ENCODE measurements at places on chromosomes 7 and 10. TPM values are rescaled to one million over a fixed set of nuclear protein-coding genes. Genes with fewer than 3 reads are reported as not detected.

DNA sequence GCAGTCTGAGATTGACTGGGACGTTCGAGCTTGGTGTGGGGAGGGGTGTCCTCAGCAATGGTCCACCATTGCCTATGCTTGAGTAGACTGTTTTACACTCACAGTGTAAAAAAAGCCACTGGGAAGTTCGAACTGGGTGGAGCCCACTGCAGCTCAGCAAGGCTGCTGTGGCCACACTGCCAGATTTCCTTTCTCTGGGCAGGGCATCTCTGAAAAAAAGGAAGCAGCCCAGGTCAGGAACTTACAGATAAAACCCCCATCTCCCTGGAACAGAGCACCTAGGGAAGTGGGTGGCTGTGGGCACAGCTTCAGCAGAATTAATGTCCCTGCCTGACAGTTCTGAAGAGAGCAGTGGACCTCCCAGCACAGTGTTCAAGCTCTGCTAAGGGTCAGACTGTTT, 80.3 kb downstream of the BICC1 start:
- H3K4me3 ChIP-seq, result no peak overlapping the region
- H3K27me3 ChIP-seq, result peaks cover 16% of the 10 kb centered on the region
- no peak for DNase-seq
- no peak overlapping the region for H3K27ac ChIP-seq
- H3K4me1 ChIP-seq, result no peaks in the 10 kb centered on the region

DNA sequence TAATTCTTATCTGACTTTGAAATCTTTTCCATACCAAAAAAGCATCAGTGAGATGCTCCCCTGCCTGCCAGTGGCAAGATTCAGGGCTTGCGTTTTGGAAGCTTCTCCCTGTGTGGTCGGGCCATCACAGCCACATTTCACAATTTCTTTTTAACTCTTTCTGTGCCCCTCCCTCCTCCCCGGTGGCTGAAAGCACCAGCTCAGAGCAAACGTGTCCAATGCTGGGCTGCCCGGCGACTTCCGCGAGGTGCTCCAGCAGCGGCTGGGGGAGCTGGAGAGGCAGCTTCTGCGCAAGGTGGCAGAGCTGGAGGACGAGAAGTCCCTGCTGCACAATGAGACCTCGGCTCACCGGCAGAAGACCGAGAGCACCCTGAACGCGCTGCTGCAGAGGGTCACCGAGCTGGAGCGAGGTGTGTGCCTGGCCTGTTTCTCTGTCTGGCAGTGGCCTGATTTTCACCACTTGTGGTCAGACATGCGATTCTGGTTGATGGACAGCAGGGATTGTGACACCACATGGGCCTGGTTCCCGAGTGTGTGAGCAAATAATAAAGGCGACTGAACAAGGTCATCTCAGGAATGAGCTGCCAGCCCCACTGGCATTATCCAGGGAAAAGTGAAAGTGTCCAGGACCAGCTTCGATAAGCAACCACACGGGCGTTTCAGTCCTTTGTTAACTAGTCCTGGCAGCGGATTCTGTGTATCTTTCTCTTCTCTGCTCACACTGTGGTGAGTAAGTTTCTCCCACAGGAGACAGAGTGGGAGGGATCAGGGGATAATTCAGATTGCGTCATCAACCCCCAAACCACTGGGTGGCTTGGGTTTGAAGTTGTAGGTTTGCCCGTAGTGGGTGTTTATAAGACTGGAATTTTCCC, 2.6 kb downstream of the NPTX2 start:
- DNase-seq, result no peak
- H3K36me3 ChIP-seq, result no peaks in the 10 kb centered on the region
- H3K27ac ChIP-seq, result no peak overlapping the region

GRCh38 chr10:94200146-94200837, 162.4 kb downstream of the NOC3L start:
- no peaks in the 10 kb centered on the region for H3K4me1 ChIP-seq
- H3K36me3 ChIP-seq, result no peaks in the 10 kb centered on the region
- no peak overlapping the region for H3K27ac ChIP-seq
- DNase-seq, result no peak

The AGR3 gene
- not detected for total RNA-seq

The HNRNPA2B1 gene
- total RNA-seq, result 975 TPM

The OR6B1 gene
- total RNA-seq, result not detected

The HOXA11 gene
- total RNA-seq, result 0.10 TPM

The IRF5 gene
- 3.8 TPM for total RNA-seq

All from activated naive CD8-positive, alpha-beta T cell treated with anti-CD3 and anti-CD28 coated beads for 36 hours (primary cell).